ENCODE measurements at places on chromosomes 12 and 14.
A peak's percentile ranks its signal among the peaks of the same experiment; 100 is the strongest.

- DNase-seq, result peak; percentile 33
These were observed 4.8 kb upstream of the AMN start for GRCh38 chr14:102917469-102918211.

DNA sequence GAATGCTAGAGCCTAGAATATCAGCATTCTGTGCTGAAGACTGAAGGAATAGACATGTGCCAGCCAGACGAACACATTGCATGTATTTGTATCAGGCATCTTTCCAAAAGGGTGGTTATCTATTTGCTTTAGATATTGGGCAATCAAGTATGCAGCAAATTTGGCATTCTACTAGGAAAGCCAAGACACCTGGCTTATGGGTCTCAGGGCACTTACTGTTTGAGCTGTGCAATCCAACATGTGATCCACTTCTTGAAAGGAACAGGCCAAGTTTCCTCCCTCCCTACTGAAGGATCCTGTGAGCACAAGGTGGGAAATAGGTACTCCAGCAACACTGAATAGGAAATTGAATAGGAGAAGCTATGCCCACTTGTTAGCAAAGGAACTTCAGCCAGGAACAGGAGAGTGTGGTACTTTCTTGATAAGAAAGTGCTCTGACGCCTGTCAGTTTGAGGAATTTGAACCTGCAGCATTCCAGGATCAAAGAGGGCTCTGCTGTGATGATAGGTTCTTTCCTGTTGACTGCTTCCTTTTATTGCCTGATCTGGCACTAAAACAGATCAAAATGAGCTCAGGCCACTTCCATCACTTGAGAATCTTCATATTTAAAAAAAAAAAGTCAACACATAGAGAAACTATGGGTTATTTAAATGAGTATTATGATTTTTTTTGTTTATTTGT is 20.6 kb downstream of the OR6S1 start:
- no peak for DNase-seq

DNA sequence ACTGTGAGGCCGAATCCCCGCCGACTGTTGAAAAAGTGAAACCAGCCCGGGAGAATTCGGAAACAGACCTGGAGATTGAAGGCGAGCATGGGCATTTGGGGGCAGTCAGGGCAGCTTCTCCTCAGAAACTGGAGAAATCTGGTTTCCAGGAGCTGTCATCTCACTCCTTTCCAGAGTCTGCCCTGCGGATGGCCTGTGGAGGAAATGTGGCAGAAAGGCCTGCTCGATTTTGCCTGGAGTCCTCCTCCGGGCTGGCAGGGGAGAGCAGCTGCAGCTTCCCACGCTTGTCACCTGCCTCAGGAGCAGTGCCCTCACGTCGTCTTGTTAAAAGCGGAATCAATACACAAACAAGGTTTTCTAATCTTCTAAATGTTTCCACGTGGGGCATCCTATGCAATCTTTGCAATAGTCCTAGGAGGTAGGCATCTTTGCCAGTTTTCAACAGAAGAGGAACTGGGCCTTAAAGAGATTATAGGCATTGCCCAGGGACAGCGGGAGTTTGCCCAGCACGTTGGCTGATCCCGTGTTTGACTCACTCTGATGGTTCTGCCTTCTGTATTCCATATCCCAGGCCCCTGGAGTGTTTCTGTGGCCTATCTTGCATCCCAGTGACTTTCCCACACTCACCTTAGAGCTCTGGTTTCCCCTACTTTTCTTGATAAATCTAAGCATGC is 2.3 kb downstream of the LRRC74A start:
- no peak for DNase-seq

GRCh38 chr14:88688386-88688785 is 104.4 kb downstream of the EML5 start:
- DNase-seq, result no peak

GRCh38 chr12:54526812-54527630 is 22.4 kb upstream of the PDE1B start:
- no peak for DNase-seq

DNA sequence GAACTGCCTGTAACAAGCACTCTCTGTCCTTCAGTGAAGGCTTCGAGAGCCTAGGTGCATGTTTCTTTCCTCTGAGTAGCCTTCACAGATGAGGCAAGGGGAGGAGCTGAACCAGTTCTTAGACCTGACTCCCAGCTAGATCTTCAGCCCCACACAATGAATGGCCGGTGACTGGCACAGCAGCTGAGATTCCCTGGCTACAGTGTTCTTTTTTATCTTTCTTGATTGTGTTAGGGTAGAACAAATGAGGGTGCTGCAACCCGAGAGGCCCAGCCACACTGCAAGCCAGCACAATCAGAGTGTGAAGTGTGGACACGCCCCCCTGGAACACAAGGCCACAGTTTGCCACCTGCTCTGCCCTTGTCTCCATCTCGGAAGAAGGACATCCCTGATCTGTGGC is 19.1 kb upstream of the COL2A1 start:
- DNase-seq, result no peak

GRCh38 chr12:51636581-51636980 is 45.5 kb downstream of the SCN8A start:
- no peak for DNase-seq

DNA sequence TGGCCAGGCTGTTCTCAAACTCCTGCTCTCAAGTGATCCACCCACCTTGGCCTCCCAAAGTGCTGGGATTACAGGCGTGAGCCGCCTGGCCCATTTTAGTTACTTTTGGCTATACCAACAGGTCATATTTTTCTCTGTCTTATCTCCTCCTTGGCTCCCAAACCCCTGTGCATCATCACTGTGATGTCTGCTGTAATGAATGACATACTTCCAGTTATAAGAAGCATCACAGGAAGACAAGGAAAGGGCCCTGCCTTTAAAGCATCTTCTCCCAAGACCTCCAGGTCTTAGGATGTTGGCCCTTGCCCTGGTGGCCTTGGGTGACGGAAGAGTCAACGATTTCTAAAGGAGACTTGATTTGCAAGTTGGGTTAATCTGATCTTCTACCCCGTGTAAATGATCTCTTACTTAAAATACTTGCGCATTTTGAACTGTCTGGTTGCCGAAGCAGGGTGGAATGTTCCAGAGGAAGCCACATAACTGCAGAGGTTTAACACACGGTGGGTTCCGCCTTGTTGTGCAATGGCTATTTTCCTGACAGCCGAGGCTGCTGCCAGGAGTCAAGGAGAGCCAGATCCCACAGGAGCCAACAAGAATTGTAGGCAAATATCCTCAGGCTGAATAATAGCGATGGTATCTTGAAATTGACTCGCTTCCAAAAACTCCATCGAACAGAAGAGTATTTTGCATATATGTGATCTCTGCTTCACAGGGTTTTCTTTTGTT is 55.7 kb upstream of the PLXNC1 start:
- DNase-seq, result no peak

- no peak for DNase-seq
These were observed 141.0 kb downstream of the PAH start for GRCh38 chr12:102776041-102776440.

- no peak for DNase-seq
These were observed 102.6 kb upstream of the PRB2 start for GRCh38 chr12:11497995-11498394.

DNA sequence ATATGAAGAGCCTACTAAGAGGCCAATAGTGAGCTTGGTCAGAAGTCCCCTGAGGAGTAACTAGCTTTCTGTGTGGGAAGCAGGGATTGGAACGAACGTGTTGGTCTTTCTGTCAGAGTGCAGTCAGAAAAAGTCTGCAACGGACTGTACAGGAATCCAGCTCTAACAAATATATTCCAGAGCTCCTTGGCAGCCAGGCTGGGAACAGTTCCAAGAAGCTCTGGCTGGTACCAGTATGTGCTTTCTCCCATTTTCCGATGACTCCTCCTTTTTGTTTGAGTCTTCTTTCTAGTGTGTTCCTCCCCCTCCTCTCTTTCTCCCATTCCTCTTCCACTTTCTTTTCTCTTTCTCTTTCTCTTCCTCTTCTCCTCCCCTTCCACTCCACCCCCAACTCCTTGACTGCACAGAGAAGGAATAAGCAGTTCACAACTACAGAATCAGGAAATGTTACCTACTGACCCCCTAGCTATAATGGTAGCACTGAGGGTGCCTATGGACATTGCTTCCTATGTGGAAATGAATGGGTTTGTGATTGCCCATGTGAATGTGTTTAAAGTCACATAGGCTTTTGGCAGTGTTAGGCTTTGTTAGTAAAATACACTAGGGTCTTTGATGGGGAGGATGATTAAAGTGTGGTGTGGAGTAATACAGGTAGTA is 59.9 kb downstream of the TTLL5 start:
- no peak for DNase-seq

- no peak for DNase-seq
These were observed 13.7 kb downstream of the APPL2 start for GRCh38 chr12:105222284-105222655.

DNA sequence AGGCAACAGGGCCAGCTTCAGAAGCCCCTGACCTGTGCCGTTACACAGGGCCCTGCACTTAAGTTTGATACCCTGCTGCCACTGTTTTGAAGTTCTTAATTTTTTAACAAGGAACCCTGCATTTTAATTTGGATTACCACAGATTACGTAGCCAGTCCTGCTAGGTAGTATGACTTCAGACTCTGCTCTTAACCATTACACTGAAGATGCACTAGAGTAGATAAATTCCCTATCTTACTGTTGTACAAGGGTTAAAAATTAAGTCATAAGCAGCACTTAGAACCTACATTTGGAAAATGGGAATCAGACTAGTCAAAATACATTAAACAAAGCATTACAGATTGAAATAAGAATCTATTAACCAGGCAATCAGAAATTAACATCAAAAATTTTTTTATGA is 2.3 kb downstream of the GNPNAT1 start:
- no peak for DNase-seq

DNA sequence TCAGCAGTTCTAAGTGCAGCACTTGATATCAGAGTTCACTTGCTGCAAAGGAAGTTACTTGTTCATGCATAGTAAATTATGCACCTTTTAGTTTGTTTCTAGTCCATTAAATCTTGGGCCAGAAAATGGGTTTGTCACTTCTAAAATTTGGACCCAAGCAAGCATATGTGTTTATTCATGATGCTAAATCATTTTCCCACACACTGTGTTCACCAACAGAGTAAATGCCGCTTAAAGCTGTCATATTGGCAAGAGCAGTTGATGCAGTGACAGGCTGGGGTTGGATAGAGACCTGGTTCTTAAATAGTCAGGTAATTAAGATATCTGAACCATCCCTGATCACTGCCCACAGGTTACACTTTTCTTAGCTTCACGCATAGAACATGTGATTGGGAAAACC is 409.7 kb downstream of the EGLN3 start:
- DNase-seq, result no peak

- no peak for DNase-seq
These were observed 37.6 kb upstream of the MGAT4C start for GRCh38 chr12:86293682-86294240.

DNA sequence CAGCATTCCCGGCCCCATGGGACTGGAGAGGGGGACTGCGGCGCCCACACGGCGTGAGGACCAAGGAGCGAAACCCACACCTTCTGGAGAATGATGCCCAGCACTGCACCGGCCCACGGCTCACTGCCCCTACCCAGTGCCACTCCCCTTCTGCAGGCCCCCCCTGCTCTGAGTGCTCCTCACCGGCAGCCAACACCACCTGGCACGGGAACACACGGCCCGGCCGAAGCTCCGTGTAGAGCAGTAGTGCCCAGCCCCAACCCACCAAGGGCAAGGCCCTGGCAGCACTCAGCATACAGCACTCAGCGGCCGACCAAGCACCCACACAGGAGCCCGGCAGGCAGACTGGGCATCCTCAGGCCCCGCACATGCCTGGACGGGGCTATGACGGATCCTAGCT is 13.4 kb downstream of the BTBD6 start:
- no peak for DNase-seq

DNA sequence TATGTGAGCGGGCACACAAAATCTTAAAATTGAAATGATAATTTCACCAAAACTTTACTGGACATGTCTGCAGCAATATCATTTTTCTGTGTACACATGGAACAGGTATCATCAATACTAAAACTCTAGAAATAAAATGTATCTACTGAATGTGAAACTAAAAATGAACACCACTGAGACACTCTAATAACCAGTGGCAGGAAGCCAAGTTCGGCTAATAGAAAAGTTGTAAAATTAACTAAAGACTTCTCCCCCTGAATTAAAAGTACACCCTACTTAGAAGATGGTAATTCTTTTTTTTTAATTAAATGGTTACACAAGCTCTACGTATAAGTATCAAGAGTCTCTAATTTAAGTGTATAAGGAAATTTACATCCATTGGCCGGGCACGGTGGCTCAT is 227.2 kb downstream of the MED13L start:
- DNase-seq, result no peak

DNA sequence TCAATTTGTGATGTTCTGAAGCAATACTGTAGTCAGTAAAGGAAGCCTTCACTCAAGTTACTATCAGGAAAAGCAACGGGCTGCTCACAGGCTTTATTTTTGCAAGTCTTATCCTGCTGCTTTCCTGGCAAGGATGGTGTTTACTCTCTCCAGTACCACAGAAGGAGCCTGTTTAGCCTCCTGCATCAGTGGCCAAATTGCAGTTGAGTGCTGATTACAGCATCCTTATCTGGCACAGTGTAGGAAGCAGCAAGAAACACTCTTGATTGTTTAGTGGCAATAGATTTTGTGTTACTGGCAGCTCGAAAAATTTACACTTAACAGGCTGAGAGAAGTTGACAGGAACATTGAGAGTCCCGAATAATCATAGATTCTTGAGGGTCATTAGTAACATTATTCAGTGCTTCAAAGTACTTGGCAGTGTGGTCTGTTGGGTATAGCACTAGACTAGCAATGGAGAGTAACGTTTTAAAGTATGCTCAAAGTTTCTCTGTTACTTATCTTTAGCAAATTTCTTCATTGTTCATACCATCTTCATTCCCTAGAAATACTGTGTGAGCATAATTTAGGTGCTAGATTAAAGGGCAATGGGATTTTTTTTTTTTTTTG is 11.7 kb downstream of the TULP3 start:
- no peak for DNase-seq

GRCh38 chr12:71782017-71782416 is 27.4 kb downstream of the RAB21 start:
- no peak for DNase-seq

DNA sequence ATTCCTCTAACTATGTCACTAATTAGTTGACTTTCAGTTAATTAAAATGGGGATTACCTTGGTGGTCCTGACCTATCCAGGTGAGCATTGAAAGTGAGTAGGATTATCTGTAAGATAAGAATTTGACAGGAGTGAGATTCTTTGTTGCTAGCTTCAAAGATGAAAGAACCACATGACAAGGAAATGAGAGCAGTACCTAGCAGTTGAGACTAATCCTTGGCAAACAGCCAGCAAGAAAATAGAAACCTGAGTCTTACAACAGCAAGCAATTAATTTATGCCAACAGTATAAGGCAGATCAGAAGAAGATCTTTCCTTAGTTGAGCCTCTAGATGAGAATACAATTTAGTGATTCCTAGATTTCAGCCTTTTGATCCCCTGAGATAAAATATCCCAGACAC is 1058.4 kb downstream of the LRFN5 start:
- no peak for DNase-seq

DNA sequence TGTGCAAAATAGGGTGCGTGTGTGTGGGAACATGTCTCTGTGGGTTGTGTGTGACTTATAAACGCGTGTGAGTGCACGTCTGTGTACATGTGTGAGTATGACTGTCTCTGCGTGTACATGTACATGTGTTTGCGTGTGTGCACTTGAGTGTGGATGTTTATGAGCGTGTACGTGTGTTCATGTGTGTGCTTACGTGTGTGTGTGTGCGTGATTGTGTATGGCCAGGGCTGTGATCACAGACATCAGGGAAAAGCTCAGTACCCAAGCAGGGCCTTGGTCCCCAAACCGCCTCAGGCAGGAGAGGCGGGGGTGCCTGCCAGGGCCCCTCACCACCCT is 326.3 kb upstream of the DIO3 start:
- no peak for DNase-seq

GRCh38 chr12:94525951-94526350 is 66.3 kb upstream of the CEP83 start:
- no peak for DNase-seq
